ENCODE measurements at places on chromosomes 3 and 15.

- DNase-seq = no peak
Observed at GRCh38 chr3:98136631-98137030, 6.1 kb downstream of the OR5H1 start.

DNA sequence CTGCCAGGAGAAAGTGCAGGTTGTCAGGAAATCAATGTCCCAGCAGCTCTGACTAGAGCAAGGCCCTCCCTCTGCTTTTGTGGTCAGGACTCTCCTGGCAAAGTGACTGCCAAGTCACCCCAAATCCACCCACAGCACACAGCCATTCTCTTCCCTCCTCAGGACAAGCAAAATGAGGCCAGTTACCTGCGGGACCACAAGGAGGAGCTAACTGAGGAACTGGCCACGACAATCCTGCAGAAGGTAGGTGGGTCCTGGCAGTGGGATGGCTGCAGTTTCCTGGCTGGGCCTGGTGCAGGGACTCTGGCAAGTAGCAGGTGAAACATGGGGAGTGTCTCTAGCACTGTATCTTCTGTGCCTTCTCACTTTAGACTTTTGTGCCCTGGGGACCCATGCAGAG lies 142.5 kb upstream of the EIF1B start:
- DNase-seq = no peak

DNA sequence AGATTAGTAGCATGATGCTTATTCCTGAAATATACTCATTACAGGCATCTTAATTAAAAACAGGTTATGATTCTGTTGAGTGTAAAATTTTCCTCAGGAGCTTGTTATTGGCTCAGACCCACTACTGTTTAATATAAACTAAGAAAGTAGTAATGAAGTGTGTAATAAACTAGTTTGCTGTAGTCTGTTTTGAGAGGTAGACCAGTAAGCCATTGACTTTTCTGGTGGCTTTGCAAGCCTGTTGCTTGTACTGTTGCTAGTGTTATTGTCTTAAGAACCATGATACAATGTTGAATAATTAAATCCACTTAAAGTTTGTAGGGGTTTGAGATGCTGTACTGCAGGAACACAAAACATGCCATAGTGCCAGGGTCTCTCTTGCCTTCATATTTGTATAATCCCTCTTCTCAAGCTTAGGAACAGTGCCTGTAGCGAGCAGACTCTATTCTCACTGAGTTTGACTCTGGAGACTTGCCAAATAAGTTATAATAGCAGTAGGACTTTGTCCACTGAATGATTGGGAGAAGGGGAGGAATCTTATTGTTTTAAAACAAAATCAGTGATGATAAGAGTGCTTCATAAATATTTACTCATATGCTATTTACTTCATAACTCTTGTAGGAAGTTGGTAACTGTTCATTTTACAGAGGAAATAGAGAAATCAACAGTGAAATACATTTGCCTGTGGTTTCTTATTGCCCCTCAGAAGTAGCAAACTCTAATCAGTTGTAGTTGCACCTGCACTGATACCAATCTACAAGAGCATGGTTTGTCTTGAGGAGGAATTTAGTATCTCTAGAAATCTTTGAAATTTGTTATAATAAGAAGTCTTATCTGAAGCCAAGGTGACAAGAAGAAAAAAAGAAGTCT lies 13.4 kb downstream of the TCF12 start:
- no peak for DNase-seq

GRCh38 chr15:59437817-59438624 lies at the start of gene FAM81A:
FAM81A (plus strand) TSS chr15:59438186; CDS start chr15:59458627, 20,441 bp downstream.
- no peak for DNase-seq

GRCh38 chr3:120554812-120555606 lies 41.1 kb upstream of the NDUFB4 start:
- DNase-seq = no peak

DNA sequence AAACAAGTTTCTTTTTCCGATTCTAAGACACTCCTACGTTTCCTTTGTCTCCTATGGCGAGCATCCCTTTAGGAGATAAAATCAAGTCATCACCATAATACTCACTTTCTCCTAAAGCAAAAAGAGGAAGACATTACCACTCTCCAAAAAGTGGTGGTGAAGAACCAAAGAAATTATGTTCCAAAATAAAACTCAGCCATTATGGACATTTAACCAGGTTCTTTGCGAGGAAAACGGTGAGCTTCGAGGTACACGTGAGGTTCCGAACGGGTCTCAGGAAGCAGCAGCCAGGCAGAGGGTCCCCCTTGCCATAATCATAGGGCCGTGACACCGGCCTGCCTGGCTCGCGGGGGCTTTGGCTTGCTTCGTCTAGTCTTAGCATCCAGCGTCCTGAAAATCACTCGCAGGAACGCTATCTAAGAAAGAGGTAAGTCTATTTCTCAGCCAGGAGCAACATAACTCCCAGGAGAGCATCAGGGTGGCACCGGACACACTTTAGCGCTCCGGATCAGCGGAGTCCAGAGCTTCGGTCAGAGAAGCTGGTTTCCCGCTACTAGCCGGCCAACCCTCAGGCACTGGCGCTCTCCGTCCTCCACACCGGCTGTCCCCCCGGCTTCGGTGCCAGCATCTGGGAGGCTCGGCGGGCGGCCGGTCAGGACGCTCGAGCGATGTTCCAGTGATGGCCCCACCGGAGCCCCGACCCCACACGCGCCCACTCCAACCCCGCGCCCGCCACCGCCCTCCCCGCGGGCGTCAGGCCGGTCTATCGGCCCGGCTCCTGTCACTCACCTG lies 581 bp downstream of the IP6K1 start:
- DNase-seq = no peak

DNA sequence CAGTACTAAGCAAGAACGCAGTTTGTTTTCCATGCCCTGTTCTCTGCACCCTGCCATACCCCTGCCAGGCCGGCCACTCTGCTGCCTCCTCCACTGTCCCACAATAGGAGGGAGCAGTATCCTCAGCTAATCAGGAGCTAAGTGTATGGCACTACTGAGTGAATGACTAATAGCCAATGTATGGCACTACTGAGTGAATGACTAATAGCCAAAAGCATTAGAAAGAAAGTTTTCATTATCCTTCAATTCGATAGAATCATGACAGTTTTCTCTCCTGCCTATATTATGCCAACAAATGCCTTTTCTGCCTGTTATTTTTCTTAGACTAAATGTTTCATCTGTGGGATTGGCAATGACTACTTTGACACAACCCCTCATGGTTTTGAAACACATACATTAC lies 107.5 kb upstream of the CHRM5 start:
- DNase-seq = no peak

GRCh38 chr3:23071758-23072157 lies 131.4 kb upstream of the UBE2E2 start:
- DNase-seq = no peak

DNA sequence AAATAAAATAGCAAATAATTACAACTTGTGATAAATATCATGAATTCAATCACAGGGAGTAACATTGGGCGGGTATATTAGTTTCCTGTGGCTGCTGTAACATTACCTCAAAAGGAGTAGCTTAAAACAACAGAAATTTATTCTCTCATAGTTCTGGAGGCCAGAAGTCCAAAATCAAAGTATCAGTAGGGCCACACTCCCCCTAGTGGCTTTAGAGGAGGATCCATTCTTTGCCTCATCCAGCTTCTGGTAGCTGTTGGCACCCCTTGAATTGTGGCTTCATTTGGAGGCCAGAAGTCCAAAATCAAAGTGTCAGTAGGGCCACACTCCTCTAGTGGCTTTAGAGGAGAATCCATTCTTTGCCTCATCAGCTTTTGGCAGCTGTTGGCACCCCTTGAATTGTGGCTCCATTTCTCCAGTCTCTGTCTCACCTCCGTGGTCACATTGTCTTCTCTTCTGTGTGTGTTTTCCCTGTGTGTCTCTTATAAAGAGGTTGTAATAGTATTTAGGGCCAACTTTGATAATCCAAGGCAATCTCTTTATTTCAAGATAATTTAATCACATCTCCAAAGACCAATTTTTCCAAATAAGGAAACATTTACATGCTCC lies 3.1 kb upstream of the CFAP20DC start:
- no peak for DNase-seq

DNA sequence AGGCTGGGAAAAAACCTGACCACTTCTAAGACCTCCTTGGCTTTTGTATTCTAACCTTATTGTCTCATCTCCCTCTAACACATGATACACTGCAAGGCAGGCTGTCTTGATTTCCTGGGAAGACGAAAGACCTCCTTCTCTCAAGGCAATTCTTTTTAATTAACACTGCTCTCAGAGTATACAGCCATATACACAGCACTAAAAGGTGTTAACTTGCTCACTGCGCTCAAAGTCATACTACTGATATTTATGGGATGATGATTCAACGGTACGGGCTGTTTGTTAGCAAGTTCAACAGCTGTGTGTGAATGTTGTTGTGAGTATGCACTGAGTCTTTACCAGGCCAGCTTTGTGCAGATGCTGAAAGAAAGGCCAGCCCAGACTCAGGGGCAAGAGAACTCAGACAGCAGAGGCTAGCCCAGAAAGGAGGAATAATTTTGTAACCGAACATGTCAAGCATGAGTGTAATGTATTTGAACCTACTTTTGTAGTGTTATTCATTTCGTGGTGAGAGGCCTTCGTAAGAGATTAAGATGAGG lies 229.9 kb downstream of the IL5RA start:
- DNase-seq = no peak

GRCh38 chr3:25594007-25594502 lies 70.7 kb downstream of the TOP2B start:
- DNase-seq = no peak

- DNase-seq = no peak
Observed at GRCh38 chr3:50157827-50158529, 2.9 kb downstream of the SEMA3F start.

- DNase-seq = no peak
Observed at GRCh38 chr3:147002721-147003120, 397.6 kb upstream of the PLSCR5 start.

- DNase-seq = no peak
Observed at GRCh38 chr3:42957573-42957972, 21.5 kb upstream of the GASK1A start.

GRCh38 chr3:151367448-151367847 lies 17.1 kb downstream of the P2RY12 start:
- no peak for DNase-seq

DNA sequence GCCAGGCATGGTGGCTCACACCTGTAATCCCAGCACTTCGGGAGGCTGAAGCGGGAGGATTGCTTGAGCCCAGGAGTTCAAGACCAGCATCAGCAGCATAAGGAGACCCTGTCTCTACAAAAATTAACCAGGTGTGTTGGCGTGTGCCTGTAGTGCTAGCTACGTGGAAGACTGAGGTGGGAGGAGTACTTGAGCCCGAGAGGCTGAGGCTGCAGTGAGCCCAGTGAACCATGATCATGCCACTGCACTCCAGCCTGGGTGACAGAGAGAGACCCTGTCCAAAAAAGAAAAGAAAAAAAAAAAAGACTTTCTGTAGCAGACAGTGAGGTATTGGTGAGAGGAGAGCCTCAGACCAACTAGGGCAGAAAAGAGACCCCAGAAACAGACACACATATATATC lies 263.8 kb downstream of the XXYLT1 start:
- no peak for DNase-seq

GRCh38 chr3:130426206-130426605 lies 80.7 kb downstream of the COL6A5 start:
- DNase-seq = no peak

- no peak for DNase-seq
Observed at GRCh38 chr3:45980819-45981218, 14.8 kb downstream of the FYCO1 start.

- no peak for DNase-seq
Observed at GRCh38 chr3:179713643-179714090, 60.8 kb downstream of the USP13 start.

- DNase-seq = no peak
Observed at GRCh38 chr3:142987080-142987700, 14.2 kb upstream of the U2SURP start.

DNA sequence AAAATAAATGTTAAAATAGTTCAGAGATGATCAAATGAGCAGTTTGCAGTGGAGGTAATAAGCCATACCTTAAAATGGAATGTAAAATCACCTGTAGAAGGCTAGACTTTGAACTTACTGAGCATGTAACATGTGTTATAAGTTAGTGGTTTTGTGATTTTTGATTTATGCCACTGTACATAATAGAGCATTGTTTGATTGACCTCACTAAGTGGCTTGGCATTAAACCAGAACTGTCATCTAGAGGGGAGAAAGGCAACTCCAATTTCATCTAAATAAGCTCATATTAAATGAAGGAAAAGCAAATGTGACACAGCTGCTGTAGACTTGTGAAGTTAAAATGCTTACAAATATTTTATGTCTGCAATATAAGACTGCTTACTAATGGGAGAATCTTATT lies 387.9 kb downstream of the ZIC1 start:
- DNase-seq = no peak

DNA sequence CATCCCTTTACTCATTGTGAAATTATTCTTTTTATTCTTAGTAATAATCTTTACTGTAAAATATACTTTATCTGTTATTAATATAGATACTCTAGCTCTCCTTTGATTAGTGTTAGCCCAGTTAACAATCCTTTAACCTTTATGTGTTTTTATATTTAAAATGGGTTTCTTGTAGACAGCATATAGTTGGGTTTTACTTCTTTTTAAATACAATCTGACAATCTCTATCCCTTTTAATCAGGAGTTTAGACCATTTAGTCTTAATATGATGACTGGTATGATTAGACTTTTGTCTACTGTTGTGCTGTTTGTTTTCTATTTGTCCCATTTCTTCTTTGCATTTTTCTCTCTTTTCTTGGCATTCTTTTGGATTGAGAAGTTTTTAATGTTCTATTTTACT lies 30.1 kb downstream of the GLCE start:
- no peak for DNase-seq

DNA sequence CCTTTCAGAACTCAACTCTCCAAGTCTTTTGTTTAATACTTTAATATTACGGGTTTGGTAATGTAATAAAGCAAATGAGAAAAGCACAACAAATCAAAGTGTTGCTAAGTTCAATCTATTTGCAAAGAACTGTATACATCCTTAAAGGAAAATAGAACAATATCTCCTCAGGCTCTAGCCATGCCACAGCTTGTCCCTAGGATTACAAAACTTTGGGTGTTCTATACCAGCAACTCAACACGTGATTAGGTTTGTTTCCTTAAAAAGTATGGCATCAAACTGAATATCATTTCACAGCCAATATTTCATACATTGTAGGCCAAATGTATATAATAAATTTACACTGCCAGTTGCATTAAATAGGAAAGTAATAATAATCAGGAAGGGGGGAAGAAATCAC lies 418.6 kb upstream of the MDFIC2 start:
- DNase-seq = no peak

DNA sequence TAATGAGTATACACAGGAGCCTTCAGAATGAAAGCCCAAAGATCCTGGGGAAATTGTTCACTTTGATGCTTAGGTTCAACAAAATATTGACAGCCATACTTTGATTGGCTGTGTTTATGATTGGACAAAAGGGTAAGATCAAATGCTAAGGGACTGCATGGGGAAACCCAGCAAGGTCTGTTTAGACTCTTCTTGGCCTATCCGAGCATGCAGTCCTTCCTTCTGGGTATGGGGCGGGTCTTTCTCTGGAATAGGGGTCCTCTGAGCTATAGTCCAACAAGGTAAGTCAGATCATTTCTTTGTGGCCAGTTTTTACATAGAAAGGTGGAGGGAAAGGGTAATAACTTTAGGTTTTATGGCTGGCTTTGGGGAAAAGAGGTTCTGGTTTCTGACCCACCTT lies 52.9 kb upstream of the ACKR4 start:
- DNase-seq = no peak

GRCh38 chr3:40097131-40098117 lies 212.1 kb upstream of the EIF1B start:
- no peak for DNase-seq

GRCh38 chr3:129809297-129809696 lies 84.2 kb downstream of the TMCC1 start:
- no peak for DNase-seq

- DNase-seq = peak; percentile 59
Observed at GRCh38 chr3:16511681-16512434, 1.6 kb downstream of the RFTN1 start.

GRCh38 chr15:82393671-82394070 lies 35.9 kb upstream of the GOLGA6L9 start:
- no peak for DNase-seq
